ENCODE measurements at places on chromosomes 3 and 15.

- no peak for DNase-seq
These were observed 2.3 kb downstream of the PPCDC start for GRCh38 chr15:75025548-75026260.

GRCh38 chr15:90650956-90651689, 66.0 kb upstream of the BLM start:
- no peak for DNase-seq

- DNase-seq: no peak
These were observed 40.3 kb downstream of the WNT5A start for GRCh38 chr3:55446850-55447249.

DNA sequence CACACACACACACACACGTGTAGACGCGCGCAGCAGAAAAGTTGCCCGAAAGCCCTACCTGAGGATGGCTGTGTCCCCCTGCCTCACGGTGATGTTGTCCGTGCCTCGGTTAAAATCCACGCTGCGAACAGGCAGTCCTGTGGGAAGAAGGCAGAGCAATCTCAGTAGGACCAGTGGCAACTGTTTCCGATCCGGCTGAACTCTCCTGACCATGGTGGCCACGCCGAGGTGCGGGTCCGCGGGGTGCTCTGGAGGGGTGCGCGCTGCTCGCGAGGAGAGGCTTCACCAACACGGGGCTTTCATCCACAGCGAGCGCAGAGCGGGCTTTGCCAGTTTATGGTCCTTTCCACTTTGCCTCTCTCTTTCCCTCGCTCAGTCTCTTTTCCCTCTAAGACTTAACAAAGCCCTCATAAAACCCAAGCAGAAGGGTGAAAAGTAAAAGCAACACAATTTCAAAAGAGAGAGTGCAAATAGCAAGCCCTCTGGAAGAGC, 422 bp downstream of the LSAMP start:
- no peak for DNase-seq

DNA sequence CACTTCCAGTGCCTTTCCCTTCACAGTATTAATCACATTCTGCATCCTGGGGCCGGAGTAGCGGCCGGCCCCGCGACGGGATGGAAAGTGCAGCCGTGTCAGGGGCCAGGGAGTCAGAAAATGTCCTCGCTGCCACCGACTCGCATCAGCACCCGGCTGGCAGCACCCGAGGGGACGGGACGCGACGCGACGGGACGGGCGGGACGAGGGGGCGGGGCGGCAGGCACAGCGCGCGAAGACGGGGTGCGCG, 353 bp downstream of the ATG3 start:
- no peak for DNase-seq

- no peak for DNase-seq
These were observed 309.4 kb upstream of the STT3B start for GRCh38 chr3:31223278-31223677.

GRCh38 chr3:148723631-148724030, 25.9 kb downstream of the AGTR1 start:
- no peak for DNase-seq

All from stimulated activated CD8-positive, alpha-beta memory T cell treated with anti-CD3 and anti-CD28 coated beads, Interleukin-7, amount 100 ng/mL, for 1 hour (primary cell).